Activated T-helper 1 cell treated with anti-CD3 and anti-CD28 coated beads, Interleukin-12 subunit alpha, Interleukin-12 subunit beta, Interleukin-2, Interleukin-4 antibody, amounts not matched to agents 30 ng/mL and 10 ng/mL and 1 ng/mL, durations not matched to agents 14 hours and 24 hours and 36 hours (primary cell): ENCODE measurements at places on chromosomes 13 and 19.

- DNase-seq, result no peak
- H3K4me1 ChIP-seq, result no peaks in the 10 kb centered on the region
- peaks cover 3% of the 10 kb centered on the region for H3K36me3 ChIP-seq
- H3K4me3 ChIP-seq, result no peak overlapping the region
Measured at GRCh38 chr13:32178763-32179162, 136.4 kb downstream of the ZAR1L start.

GRCh38 chr13:74839656-74840055, 642.3 kb downstream of the TBC1D4 start:
- no peak overlapping the region for H3K27ac ChIP-seq
- H3K4me3 ChIP-seq, result no peak overlapping the region
- no peaks in the 10 kb centered on the region for H3K4me1 ChIP-seq
- no peaks in the 10 kb centered on the region for H3K36me3 ChIP-seq
- no peaks in the 10 kb centered on the region for H3K27me3 ChIP-seq
- DNase-seq, result no peak

- peaks cover 40% of the 10 kb centered on the region for H3K4me1 ChIP-seq
- DNase-seq, result peak; percentile 64
- H3K4me3 ChIP-seq, result peak overlapping the region; percentile 62
- peaks cover 21% of the 10 kb centered on the region for H3K36me3 ChIP-seq
Measured at GRCh38 chr19:16382775-16383543, 58.3 kb downstream of the KLF2 start.

GRCh38 chr19:39247701-39248664, 673 bp downstream of the IFNL4 start:
- peaks cover 16% of the 10 kb centered on the region for H3K27me3 ChIP-seq
- H3K4me3 ChIP-seq, result no peak overlapping the region
- H3K36me3 ChIP-seq, result no peaks in the 10 kb centered on the region
- H3K4me1 ChIP-seq, result no peaks in the 10 kb centered on the region
- DNase-seq, result no peak

DNA sequence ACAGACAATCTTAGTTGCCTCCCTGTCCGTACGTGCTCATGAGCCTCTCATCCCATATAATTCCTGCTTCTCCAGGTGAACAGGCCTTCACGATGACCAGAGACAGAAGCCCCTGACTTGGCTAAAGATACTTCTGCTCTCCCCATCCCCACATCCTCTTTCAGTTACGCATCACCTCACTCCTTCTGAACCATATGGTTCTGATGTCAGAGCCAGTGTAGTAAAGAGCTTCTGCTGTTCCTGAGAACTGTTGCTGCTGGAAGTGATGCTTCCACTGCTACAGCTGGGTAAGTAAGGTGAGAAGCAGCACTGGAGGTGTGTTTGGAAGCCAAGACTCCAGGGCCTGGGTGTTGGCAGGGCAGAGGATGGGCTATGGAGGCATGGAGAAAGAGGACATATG, 12.9 kb downstream of the SIGLECL1 start:
- H3K27me3 ChIP-seq, result peaks cover 11% of the 10 kb centered on the region
- no peak overlapping the region for H3K27ac ChIP-seq
- no peak overlapping the region for H3K4me3 ChIP-seq
- peaks cover 8% of the 10 kb centered on the region for H3K4me1 ChIP-seq

- no peak overlapping the region for H3K4me3 ChIP-seq
- no peaks in the 10 kb centered on the region for H3K36me3 ChIP-seq
- H3K27ac ChIP-seq, result no peak overlapping the region
- H3K4me1 ChIP-seq, result no peaks in the 10 kb centered on the region
- no peak for DNase-seq
- H3K27me3 ChIP-seq, result no peaks in the 10 kb centered on the region
Measured at GRCh38 chr13:107438251-107438650, 777.1 kb downstream of the LIG4 start.

DNA sequence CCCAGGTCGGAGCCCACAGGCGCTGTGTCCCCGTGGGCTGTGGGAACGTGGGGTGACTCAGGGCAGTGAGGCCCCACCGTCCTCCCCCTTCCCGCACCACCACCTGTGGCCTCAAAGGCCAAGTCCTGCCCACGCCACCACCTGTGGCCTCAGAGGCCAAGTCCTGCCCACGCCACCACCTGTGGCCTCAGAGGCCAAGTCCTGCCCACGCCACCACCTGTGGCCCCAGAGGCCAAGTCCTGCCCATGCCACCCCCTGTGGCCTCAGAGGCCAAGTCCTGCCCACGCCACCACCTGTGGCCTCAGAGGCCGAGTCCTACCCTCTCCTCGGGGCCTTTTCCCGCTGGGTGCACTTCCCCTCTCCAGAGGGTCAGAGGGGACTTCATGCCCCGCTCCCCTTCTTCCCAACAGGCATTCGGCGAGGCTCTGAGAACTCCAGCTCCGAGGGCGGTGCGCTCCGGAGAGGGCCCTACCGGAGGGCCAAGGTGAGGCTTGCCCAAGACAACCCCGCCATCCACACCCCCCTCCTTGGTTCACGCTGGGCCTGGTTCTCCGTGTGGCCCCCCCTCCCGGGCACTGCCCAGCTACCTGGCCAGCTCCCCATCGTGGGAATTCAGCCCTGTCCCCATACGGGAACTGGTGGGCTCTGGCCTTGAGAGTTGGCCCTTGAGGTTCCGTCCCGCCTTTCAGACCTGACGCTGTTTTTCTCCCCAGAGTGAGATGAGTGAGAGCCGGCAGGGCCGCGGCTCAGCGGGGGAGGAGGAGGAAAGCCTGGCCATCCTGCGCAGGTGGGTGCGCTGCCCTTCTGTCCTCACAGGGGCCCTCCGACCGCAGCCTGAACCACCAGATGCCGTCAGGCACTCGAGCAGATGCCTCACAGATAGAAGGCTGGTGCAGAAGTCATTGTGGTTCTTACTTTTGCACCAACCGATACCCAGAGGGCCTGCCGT, 27.4 kb upstream of the F7 start:
- no peak for DNase-seq
- H3K4me1 ChIP-seq, result no peaks in the 10 kb centered on the region
- H3K36me3 ChIP-seq, result no peaks in the 10 kb centered on the region
- H3K27ac ChIP-seq, result no peak overlapping the region
- no peaks in the 10 kb centered on the region for H3K27me3 ChIP-seq

DNA sequence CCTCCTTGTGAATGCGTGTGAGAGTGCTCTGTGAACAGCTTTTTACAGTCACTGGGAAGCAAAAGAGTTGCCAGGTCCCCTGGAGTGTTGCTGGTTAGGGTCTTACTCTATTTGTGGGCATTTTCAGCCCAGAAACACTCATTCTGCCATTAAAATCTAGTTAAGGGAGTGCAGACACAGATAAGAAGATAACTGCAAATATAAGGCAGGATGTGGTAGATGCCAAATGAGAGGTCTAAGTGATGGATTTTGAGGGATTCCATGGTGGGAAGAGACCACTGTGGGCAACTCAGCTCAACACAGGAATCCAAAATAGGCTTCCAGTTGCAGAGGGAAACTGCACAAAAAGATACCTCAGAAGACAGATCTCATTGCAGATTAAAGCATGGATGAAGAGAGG, 54.5 kb upstream of the KL start:
- H3K27me3 ChIP-seq, result no peaks in the 10 kb centered on the region
- H3K36me3 ChIP-seq, result no peaks in the 10 kb centered on the region
- H3K4me3 ChIP-seq, result no peak overlapping the region
- no peak for DNase-seq

DNA sequence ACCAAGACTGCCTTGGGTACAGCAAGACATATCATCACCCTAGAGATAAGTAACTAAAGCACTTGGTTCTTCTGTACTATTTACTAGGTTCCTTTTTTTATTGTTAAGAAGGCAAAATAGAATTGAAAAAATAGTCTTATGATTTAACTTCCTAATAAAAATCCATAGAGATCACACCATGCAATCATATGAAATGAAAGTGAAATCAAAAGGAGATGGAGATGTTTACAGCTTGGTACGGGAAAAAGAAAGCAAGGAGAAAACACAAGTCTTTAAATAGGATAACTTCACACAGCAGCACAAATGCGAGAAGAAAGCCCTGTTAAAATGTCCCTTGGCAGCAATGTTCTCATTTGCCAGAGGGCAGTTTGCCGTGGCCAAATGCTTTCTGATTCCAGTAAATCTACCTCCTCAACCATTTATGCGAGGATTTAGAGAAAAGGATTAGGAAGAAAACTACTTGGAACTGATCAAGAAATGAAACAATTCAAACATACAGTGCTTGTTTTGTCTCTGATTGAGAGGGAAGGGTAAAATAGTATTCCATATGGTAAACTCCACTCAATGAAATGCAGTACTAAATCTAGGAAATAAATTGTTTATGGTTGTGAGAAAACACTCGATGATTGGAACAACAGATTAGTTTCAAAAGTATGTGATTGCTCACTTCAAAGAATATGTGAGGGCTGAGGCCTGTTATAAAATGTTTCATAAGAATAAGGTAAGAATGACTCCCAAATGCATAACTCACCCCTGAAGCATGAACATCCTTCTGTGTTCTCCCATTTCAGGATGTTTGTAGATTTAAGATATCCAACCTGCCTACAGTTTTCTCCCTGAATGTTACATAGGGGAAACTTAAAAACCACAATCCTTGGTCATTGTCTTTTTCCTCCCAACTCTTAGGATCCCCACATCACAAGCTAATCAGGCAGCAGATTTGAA, 487.8 kb downstream of the DACH1 start:
- H3K4me3 ChIP-seq, result peak overlapping the region; percentile 6
- no peaks in the 10 kb centered on the region for H3K36me3 ChIP-seq
- no peak overlapping the region for H3K27ac ChIP-seq
- DNase-seq, result no peak
- no peaks in the 10 kb centered on the region for H3K27me3 ChIP-seq

DNA sequence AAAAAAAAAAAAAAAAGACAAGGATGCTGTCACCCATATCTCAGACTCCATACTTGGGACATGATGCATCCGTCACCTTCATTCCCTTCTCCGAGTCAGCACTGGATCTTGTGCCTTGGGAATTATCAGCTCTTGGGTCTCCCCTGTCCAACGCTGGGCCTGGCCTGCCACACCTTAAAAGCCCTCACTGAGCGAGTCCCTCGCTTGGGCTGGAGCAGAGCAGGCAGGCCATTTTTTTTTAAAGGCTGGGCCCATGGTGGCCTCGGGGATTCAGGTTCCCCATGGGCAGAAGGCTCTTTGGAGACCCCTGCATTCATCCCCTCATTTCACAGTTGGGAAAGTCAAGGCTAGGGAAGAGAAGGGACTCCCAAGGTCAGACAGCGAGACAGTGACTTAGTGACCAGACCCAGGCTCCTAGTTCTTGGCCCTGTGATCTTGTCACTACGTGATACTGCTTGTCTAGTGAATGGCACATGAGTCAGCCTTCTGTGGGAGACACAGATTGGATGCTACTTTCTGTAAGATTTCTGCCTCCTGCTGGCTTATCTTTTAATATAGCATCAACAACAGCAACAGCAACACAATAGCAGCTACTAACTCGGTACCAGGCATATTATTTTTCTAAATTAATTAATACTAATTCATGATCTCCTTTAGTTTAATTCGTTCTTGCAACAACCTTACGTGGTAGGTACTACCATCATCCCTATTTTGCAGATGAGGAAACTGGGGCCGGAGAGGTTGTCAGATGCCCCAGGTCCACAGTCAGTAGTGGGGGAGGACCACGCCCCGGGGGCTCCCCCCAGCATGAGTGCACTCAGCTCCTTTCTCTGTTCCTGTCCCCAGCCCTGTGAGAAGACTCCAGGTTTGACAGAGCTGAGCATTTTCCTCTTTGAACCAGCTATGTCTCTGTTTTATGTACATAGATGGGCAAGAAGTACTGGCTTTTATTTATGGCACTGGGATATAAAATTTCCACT, 27.4 kb upstream of the ZNF536 start:
- no peak for DNase-seq
- H3K36me3 ChIP-seq, result no peaks in the 10 kb centered on the region
- H3K27me3 ChIP-seq, result no peaks in the 10 kb centered on the region
- H3K4me3 ChIP-seq, result no peak overlapping the region
- no peak overlapping the region for H3K27ac ChIP-seq

GRCh38 chr13:98672947-98673613, 79.4 kb downstream of the SLC15A1 start:
- no peaks in the 10 kb centered on the region for H3K36me3 ChIP-seq
- no peak overlapping the region for H3K27ac ChIP-seq
- H3K4me1 ChIP-seq, result no peaks in the 10 kb centered on the region

DNA sequence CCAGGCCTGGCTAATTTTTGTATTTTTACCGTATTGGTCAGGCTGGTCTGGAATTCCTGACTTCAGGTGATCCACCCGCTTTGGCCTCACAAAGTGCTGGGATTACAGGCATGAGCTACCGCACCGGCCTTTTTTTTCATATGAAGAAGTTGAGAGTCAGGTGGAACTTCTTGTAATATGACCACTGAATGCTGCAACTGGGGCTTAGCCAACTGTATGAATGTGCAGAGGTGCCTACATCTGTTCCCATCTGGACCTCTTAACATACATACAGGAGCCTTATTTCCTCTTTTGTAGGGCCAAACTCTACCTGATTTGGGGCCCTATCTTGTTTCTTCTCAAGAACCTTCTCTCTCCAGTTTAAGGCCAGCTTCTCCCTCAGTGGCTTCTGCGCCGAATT, 11.9 kb upstream of the GGACT start:
- peaks cover 3% of the 10 kb centered on the region for H3K27me3 ChIP-seq
- no peak overlapping the region for H3K27ac ChIP-seq
- no peak overlapping the region for H3K4me3 ChIP-seq
- no peak for DNase-seq
- no peaks in the 10 kb centered on the region for H3K4me1 ChIP-seq

GRCh38 chr13:79451500-79451962, 29.4 kb upstream of the NDFIP2 start:
- peak overlapping the region; percentile 78 for H3K4me3 ChIP-seq
- peaks cover 92% of the 10 kb centered on the region for H3K4me1 ChIP-seq
- peak; percentile 89 for DNase-seq
- H3K36me3 ChIP-seq, result peaks cover 21% of the 10 kb centered on the region
- H3K27ac ChIP-seq, result peak overlapping the region; percentile 98
- H3K27me3 ChIP-seq, result no peaks in the 10 kb centered on the region

DNA sequence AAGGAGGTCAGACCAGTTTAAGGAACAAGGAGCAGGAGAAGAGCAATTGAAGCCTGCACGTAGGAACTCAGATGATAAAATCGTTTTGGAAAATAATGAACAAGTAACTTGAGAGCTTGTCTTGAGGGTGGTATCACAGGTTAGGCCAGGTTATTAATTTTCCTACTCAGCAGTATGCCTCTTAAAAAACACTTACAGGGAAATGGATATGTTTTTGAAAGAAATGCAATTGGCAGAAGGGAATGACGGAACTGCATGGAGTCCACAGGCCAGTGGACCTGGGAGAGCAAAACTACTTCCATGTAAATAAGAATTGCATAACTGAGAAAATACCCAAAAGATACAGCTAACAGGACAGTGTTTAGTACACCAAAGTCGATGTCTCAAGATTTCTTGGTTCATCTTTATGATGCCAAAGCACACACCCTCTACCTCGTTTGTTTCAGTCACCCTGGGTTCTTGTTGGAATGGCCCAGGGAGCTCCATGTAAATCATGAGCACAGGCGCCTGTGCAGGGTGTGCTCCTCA, 35.2 kb downstream of the MBNL2 start:
- peaks cover 79% of the 10 kb centered on the region for H3K4me1 ChIP-seq
- peaks cover 16% of the 10 kb centered on the region for H3K36me3 ChIP-seq
- peak overlapping the region; percentile 87 for H3K27ac ChIP-seq

DNA sequence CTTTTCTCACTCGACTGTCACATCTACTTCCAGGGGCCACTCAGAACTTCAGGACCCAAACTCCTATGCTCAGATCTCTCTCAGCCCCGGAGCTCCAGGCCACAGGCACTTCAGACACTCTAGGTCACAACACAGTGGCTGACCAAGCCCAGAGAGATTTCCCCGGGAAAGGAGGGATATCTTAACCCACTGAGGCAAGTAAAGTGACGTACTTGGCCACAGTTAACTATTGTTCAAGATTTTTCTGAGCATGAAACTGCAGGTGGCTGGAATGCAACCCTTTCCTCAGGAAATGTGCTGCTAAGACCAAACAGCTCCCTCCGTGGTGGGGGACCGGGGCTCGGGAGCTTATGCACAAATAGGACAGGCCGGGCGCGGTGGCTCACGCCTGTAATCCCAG, 23.9 kb downstream of the OPA3 start:
- peaks cover 3% of the 10 kb centered on the region for H3K36me3 ChIP-seq
- no peaks in the 10 kb centered on the region for H3K27me3 ChIP-seq
- H3K4me3 ChIP-seq, result no peak overlapping the region
- no peak for DNase-seq
